Activated CD8-positive, alpha-beta memory T cell treated with anti-CD3 and anti-CD28 coated beads, Interleukin-2, amount 10 ng/mL, durations not matched to agents 7 days and 5 days (primary cell): ENCODE measurements at places on chromosomes 3 and 15. TPM values are rescaled to one million over a fixed set of nuclear protein-coding genes. Genes with fewer than 3 reads are reported as not detected.
A peak's percentile ranks its signal among the peaks of the same experiment; 100 is the strongest.

DNA sequence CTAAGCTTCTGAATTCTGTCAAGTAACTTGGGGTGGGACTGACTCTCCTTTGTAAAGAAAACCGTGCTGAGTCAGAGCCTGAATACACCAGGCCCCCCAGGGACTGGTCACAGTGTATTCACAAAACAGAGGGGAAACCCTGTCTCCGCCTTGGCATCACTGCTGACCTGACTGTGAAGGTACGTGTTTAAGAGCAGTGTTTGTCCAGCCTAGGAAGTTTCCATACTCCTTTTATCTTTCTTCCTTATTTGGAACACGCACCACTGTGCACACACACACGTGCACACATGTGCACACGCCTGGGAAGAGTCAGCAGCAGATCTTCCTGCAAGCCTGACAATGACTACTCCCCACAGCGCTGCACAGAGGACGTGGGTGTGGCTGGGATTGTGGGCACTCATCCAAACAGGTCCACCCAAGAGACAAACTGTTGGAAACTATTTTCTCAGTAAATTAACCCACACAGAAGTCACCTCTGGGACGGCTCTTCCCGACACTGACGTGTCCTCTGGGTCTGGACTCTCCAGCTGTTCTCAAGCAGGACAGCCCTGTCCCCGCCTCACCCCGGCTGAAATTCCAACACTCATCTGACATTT is 87.7 kb downstream of the ATP10A start:
- peaks cover 11% of the 10 kb centered on the region for H3K36me3 ChIP-seq
- H3K4me1 ChIP-seq, result peaks cover 13% of the 10 kb centered on the region
- no peak overlapping the region for H3K27ac ChIP-seq
- peak; percentile 31 for DNase-seq
- H3K27me3 ChIP-seq, result no peaks in the 10 kb centered on the region

- no peak overlapping the region for H3K27ac ChIP-seq
- no peak for DNase-seq
- H3K27me3 ChIP-seq, result no peaks in the 10 kb centered on the region
- H3K4me1 ChIP-seq, result no peaks in the 10 kb centered on the region
- no peaks in the 10 kb centered on the region for H3K36me3 ChIP-seq
- H3K4me3 ChIP-seq, result no peak overlapping the region
These were observed 52.1 kb downstream of the LSAMP start for GRCh38 chr3:116393199-116393598.

GRCh38 chr3:62710751-62711150 is 164.5 kb downstream of the CADPS start:
- H3K4me3 ChIP-seq, result no peak overlapping the region
- no peaks in the 10 kb centered on the region for H3K4me1 ChIP-seq
- no peaks in the 10 kb centered on the region for H3K36me3 ChIP-seq
- no peaks in the 10 kb centered on the region for H3K27me3 ChIP-seq
- no peak overlapping the region for H3K27ac ChIP-seq

- H3K4me1 ChIP-seq, result no peaks in the 10 kb centered on the region
- no peaks in the 10 kb centered on the region for H3K27me3 ChIP-seq
- H3K36me3 ChIP-seq, result no peaks in the 10 kb centered on the region
- no peak overlapping the region for H3K4me3 ChIP-seq
These were observed 435.5 kb upstream of the TGFBR2 start for GRCh38 chr3:30170681-30171438.

DNA sequence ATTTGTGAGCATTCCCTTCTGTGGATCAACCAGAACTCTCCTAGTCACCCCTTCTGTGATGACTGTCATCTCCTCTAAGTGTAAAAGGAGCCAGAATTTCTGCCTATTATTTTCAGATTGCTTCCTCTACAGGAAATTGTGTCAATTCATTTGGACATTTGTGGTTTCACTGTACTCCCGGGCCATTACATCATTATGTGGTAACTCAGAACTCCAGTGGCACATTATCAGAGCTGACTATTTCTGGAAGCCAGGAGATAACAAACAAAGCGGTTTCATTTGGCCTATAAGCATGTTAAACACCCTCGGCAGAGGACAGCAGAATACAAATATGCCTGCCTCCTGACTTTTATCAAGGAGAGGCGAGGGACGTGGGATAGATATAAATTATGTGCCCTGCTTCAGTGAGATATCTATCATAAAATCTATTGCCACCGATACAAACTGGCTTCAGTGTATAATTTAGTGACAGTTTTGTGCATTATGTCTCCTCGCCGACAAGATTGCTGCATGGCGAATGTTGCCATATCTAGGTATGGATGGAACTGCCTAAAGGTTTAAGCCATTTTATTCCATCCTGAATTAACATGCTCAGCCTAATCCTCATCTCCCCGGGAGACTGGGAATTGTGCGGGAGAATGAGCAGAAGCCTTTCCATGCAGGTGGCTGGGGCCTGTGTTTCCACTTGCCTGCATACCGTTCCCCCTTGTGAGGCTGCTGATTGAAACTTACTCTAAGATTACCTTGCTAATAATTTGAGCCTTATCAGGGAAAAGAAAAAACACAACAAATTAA is 193.4 kb upstream of the SEMA6D start:
- no peak overlapping the region for H3K27ac ChIP-seq
- H3K36me3 ChIP-seq, result no peaks in the 10 kb centered on the region
- DNase-seq, result no peak
- H3K4me1 ChIP-seq, result no peaks in the 10 kb centered on the region

DNA sequence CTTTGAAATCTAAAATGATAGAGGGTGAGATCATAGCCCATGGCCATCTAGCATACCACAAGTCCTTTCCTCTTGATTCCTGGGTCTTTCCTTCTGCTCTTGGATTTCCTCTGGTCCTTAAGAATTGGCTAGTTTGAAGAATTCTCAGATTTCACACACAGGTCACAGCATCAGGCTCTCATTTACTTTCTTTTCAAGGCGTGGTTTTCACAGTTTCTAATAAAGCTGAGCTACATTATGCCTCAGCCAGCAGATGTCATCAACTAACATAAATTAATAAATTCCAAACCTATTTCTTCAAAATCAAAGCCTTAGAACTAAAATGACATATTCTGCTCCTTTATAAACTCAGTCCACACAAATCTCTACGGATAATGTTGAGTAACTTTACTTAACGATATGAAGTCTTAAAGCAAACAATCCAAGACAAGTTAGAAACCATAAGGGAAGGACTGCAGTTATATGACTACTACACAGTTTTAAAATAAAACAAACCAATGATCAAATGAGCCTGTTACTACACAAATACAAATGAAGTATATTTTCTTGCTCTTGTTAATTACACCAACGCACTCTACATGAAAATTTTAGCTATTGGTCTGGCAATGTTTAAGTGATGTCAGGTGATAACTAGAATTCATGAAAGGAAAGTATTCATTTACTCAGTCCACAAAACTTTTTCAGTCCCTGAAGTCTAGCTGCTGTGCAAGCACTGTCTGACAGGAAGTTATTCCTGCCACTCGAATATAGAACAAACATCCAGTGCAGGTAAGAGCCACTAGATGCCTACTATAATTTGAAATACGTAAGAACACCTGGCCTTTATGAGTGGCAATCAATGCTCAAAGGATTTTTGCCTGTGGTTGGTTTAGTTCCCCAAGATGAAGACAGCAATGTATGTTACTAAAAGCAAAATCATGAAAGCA is 9.2 kb downstream of the CCDC14 start:
- no peak for DNase-seq
- H3K4me1 ChIP-seq, result no peaks in the 10 kb centered on the region
- H3K4me3 ChIP-seq, result no peak overlapping the region
- peaks cover 44% of the 10 kb centered on the region for H3K36me3 ChIP-seq
- H3K27ac ChIP-seq, result no peak overlapping the region
- H3K27me3 ChIP-seq, result no peaks in the 10 kb centered on the region

Gene RLBP1
- total RNA-seq, result not detected

Gene TNIK
- total RNA-seq, result 39.3 TPM
